ENCODE measurements at places on chromosomes 4 and X.

DNA sequence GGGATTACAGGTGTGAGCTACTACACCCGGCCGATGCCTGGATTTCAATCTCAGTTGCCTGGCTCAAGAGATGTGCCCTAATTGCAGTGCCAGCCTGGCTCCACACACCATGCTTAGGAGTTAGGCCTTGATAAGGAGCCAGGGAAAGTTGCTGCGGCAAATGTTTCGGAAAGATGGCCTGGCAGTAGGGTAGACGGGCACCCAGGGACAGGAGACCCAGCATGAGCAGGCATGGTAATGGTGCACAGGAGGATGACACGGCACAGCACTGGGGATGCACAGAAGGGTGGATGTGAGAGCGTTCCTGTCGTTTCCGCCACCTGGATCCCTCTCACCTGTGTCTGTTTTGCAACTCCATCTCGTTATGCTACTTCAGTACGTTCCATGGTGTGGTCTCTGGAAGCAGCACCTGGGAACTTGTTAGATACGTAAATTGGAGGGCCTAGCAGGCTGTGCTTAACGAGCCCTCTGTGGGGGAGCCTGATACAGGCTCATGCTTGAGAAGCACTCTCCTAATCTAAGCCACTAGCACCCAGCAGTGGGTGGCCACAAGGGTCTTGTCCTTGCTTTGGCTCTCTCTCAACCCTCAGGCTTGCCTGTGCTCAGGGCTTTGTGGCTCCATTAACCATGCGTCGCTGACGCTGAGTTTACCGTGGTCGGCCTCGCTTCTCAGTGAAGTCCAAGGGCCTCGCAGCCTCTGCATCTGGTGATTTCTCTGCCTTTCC, 20.3 kb downstream of the RNF4 start:
- no peak for DNase-seq

- no peak for DNase-seq
Observed at GRCh38 chr4:123255971-123256370, 140.6 kb upstream of the SPRY1 start.

- no peak for DNase-seq
Observed at GRCh38 chr4:172142281-172142741, 329.1 kb downstream of the GALNTL6 start.

GRCh38 chr4:182680234-182680653, 236.9 kb downstream of the DCTD start:
- no peak for DNase-seq

GRCh38 chr4:86791126-86791525, 58.1 kb downstream of the SLC10A6 start:
- DNase-seq, result no peak

- no peak for DNase-seq
Observed at GRCh38 chr4:150960818-150961217, 54.3 kb downstream of the LRBA start.

DNA sequence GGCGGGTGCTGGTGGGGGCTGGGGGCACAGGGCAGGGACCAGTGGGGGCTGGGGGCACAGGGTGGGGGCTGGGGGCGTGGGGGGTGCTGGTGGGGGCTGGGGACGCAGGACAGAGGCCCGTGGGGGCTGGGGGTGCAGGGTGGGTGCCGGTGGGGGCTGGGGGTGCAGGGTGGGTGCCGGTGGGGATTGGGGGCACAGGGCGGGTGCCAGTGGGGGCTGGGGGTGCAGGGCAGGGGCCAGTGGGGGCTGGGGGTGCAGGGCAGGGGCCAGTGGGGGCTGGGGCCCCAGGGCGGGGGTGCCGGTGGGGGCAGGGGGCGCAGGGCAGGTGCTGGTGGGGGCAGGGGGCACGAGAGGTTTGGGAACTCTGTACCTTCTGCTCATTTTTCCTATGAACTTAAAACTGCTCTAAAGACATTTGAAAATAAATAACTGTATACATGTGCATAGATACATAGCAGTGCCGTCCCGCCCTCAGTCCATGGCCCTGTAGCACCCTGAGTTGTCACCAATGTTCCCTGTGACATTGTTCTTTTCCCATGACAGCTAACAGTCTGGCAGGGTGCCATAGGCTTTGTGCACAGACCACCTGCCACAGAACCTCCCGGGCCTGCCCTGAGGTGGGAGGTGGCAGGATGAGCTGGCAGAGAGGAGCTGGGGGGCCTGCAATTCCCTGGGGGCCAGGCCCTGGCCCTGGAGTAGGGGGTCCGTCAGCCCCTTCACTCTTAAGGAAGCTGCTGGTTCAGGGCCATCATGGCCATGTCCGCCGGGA, 35.6 kb upstream of the ADRA2C start:
- DNase-seq, result no peak

DNA sequence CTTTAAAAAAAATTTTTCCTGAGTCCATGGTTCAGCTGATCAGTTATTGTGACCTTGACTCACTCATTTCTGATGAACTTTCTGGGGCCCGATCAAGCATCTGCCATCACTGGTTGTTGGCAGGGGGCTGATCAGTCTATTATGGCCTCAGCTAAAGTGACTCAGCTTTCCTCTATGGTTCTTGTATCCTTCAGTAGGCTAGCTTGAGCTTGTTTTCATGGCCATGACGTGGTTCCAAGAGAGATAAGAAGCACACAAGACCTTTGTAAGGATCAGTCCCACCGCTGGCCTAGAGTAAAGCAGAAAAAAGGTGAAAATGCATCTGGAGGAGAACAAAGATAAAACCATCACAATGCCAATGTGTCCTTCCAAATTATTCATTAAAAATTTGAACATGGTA, 29.8 kb upstream of the EPGN start:
- DNase-seq, result no peak

- DNase-seq, result no peak
Observed at GRCh38 chrX:10567136-10567535, 53.2 kb downstream of the MID1 start.

DNA sequence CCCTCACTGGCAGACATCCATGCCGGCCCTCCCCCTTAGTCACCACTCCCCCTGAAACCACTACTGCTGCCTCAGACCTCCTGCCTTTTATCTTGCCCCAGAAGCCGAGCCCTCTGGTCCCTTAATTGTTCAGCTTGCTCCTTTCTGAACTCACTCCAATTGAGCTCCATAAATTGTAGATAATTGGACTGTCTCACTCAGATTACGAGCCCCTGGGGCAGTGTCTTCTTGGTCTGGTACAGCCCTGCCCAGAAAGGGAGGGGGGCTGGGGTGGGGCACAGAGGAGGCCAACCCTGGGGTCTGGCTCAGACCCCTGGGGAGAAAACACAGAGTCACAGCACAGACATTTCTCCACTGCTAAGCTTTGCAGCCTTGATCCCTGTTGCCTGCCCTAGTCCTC, 39.4 kb downstream of the NALF2 start:
- DNase-seq, result no peak

GRCh38 chrX:24515447-24515846, 50.4 kb downstream of the PDK3 start:
- DNase-seq, result no peak

DNA sequence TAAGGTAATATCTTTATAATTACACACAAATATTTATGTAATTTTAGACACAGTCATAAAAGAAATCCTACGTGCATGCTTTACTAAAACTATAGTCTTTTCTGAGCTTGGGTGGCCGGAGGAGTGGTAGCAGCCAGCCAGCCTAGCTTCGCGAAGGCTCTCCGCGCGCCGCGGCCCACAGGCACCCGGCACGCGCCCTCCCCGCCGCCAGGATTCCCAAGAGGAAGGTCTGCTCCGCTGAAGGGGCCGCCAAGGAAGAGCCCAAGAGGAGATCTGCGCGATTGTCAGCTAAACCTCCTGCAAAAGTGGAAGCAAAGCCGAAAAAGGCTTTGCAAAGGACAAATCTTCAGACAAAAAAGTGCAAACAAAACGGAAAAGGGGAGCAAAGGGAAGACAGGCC, 8.7 kb upstream of the PJA1 start:
- DNase-seq, result no peak

- no peak for DNase-seq
Observed at GRCh38 chr4:24730256-24731001, 64.9 kb upstream of the SOD3 start.

- DNase-seq, result peak; percentile 58
Observed at GRCh38 chrX:65508851-65509250, 25.7 kb downstream of the LAS1L start.

DNA sequence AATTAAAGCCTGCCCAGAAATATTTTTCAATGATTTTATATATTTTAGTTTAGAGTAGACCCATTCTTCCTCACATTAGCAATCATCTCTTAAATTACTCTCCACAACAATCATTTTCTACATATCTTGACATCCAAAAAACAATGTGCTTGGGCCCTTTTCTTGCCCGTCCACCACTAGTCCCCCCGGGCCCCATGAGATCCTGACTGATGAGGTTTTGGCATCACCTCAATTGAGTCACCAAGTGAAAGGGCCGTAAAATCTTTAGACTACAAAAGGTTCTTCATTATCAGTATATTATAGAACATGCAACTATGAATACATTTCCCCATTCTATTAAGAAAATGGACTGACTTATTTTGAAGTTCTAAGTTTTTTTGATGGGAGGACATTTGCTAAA, 4.0 kb upstream of the CDKL2 start:
- DNase-seq, result no peak

DNA sequence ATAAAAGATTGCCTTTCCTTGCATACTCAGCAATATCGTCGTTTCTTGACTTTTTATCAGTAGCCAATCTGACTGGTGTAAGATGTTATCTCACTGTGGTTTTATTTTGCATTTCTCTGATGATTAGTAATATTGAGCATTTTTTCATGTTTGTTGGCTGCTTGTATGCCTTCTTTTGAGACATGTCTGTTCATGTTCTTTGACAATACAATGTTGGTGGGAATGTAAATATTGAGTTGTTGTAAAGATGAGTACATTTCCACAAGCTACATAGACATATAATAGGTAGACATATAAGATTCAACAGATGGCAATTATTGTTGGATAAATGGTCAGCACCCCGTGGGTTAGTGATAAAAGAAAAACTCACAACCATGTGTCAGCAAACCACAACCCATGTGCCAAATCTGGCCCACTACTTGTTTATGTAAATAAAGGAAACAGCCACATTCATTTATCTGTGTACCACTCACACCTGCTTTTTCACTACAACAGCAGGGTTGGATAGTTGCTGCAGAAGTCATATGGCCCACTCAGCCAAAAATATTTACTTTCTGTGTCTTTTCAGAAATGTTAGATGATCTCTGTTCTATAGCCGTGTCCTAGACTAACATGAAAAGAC, 153.1 kb upstream of the VCX start:
- DNase-seq, result no peak

DNA sequence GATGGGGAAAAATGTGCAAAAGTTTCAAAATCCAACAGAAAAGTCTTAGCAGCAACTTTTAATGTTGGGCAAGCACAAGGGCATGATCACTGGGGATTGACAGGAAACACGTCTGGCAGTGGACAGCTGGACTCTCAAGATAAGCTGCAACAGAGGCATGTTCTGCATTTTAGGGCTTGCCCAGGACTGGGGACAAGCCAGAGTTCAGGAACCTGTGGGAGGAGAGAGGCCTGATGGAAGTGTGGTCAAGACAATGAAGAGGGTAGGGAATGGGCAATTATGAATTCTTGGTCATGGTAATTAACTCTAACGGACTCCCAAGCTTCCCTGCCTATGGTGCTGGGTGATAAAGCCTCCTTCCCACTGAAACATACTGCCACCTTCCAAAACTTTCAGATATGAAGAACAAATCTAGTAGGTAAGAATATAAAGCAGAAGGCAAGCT, 48.4 kb downstream of the ANXA3 start:
- DNase-seq, result peak; percentile 97

DNA sequence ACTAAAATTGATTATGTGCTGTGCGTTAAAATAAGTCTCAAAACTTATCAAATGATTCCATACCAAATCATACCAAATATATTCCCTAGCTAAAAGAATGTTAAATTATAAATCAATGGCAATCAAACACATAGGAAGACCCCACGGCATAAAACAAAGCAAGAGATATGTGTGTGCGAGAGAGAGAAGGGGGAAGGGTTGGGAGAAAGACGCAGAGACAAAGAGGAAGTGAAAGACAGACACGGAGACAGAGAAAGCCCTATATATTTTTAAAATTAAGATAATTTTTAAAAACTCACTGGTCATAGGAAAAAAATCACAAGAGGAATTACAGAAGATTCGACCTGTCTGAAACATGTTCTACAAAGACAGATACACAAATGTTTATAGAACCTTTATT, 371.4 kb downstream of the NLGN4X start:
- DNase-seq, result no peak

- peak; percentile 3 for DNase-seq
Observed at GRCh38 chr4:71270901-71271300, 67.9 kb upstream of the SLC4A4 start.

DNA sequence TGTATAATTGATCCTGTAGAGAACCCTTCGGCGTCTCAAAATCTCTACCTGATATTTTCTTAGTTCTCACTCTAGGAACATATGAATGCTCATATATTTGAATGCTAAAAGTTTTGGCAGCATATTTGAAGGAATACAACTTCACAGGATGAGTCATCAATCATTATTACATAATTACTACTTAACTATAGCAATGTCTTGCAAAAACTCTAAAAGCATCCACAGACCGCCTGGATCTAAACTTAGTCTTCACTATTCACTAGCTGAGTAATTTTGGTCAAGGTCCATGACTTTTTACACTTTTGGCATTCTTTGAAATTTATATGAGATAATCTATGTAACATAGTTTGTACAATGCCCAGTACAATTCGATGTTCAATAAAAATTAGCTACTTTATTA, 194.7 kb downstream of the DTHD1 start:
- no peak for DNase-seq

GRCh38 chr4:9962611-9963314, 58.5 kb downstream of the SLC2A9 start:
- DNase-seq, result no peak

DNA sequence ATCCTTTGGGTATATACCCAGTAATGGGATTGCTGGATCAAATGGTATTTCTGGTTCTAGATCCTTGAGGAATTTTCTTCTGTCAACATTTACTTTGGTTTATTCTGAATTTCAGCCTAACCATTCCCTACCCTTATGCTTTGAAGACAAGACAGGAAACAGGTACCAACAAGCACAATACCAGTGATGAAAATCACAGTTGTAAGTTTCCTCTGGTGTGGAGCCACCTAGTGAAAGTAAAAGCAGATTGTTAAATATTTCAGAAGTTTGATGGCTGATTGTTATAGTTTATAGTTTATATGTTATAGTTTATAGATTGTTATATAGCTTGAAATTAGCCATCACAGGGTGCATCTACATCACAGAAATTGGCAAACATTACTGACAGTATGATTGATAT, 104.5 kb upstream of the AGA start:
- DNase-seq, result no peak

DNA sequence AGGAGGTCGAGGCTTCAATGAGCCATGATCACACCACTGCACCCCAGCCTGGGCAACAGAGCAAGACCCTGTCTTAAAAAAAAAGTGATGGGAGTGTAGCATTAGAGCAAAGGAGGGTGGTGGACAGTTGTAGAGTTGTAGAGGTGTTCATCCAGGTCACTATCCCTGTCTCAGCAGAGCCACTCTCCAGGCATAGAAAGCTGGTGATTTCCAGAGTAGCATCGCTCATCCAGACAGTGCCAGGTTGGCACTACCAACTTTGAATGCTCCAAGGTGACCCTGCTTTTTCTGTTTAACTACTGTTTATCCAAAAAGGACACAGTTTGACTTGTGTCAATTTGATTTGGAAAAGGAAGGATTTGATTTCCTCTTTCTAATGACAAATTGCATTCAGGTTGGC, 147.3 kb downstream of the USP46 start:
- no peak for DNase-seq

- DNase-seq, result no peak
Observed at GRCh38 chr4:40363382-40363920, 28.3 kb downstream of the CHRNA9 start.

- no peak for DNase-seq
Observed at GRCh38 chr4:1459081-1459721, 53.0 kb upstream of the NKX1-1 start.

- no peak for DNase-seq
Observed at GRCh38 chr4:22678940-22679854, 13.5 kb upstream of the GBA3 start.

Data from CMK (cell line).